Activated CD8-positive, alpha-beta memory T cell treated with anti-CD3 and anti-CD28 coated beads, Interleukin-2, amount 10 ng/mL, durations not matched to agents 7 days and 5 days (primary cell): ENCODE measurements at places on chromosomes 2 and 18.

GRCh38 chr2:198791623-198792022 lies 666.1 kb downstream of the SATB2 start:
- DNase-seq: no peak

DNA sequence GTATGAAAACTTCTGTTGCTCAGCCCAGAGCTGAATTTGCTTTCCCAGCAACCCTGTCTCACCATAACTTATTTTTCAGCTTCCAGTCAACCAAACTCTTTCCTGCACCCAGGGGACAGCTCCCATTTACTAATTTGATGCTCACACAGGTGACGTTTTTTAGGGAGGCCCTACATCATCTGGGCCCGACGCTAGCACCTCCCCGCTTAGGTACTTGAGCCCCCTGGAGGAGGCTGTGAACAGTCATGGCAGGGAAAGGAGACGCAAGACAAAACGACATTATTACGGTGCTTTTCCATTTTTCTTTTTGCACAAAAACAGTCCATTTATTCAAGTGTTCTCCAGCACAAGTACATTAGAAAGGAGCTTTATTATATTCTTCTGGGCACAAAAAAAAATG lies 59.2 kb upstream of the POMC start:
- DNase-seq: no peak

DNA sequence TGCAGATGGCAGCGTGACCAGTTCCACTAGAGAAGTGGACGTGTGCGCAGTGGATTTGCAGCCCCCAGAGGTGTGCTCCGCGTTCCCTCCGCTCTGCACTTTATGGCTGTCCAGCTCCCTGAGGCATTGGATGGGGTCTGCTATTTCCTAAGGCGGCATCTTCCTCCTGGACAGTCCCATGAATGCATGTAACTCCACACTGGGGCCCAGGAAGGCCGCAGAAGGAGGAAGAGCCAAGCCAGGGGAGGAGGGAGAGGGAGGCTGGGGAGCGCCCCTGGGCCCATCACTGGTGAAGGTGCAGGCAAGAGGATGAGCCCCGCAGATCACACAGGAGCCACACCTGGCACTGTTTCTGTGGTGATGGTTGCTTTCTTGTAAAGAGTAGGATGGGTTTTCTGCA lies 99.1 kb downstream of the PTGR3 start:
- DNase-seq: peak; percentile 16

- no peak for DNase-seq
Observed at GRCh38 chr2:147713349-147713748, 131.5 kb upstream of the ACVR2A start.

GRCh38 chr2:225008935-225009334 lies 33.3 kb downstream of the DOCK10 start:
- no peak for DNase-seq
